Breast epithelium (tissue), 4 donors: ENCODE measurements at places on chromosomes 12 and 14. TPM values are rescaled to one million over a fixed set of nuclear protein-coding genes. Genes with fewer than 3 reads are reported as not detected.

DNA sequence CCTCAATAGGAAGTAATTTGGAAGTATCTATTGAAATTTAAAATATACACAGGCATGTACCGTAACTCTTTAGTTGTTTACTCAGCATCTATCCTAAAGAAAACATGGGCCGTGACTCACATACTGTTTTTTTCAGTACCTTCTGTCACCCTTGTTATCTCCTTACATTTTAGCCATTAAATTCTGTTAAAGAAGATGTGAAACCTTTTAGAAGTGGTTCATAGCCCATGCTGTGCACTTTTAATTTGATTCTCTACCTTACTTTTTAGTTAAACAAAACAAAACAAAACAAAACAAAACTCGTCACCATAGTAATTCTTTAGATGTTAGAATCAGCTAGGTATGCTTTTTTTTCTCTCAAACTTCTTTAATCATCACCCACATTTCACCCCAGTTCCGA is 494.4 kb upstream of the RGS6 start:
- no peaks in the 10 kb centered on the region for H3K27me3 ChIP-seq
- H3K27ac ChIP-seq: peak overlapping the region; percentile 60
- no peaks in the 10 kb centered on the region for H3K4me1 ChIP-seq
- no peaks in the 10 kb centered on the region for H3K36me3 ChIP-seq

GRCh38 chr12:110826592-110827200 is 20.1 kb upstream of the CCDC63 start:
- H3K36me3 ChIP-seq: no peaks in the 10 kb centered on the region
- H3K27ac ChIP-seq: no peak overlapping the region
- no peaks in the 10 kb centered on the region for H3K4me1 ChIP-seq
- peak; percentile 78 for DNase-seq
- peak overlapping the region; percentile 54 for H3K4me3 ChIP-seq

- H3K36me3 ChIP-seq: no peaks in the 10 kb centered on the region
- H3K4me3 ChIP-seq: no peak overlapping the region
- DNase-seq: no peak
- H3K4me1 ChIP-seq: peaks cover 13% of the 10 kb centered on the region
Measured at GRCh38 chr14:77113644-77114043, 15.6 kb downstream of the CIPC start.

DNA sequence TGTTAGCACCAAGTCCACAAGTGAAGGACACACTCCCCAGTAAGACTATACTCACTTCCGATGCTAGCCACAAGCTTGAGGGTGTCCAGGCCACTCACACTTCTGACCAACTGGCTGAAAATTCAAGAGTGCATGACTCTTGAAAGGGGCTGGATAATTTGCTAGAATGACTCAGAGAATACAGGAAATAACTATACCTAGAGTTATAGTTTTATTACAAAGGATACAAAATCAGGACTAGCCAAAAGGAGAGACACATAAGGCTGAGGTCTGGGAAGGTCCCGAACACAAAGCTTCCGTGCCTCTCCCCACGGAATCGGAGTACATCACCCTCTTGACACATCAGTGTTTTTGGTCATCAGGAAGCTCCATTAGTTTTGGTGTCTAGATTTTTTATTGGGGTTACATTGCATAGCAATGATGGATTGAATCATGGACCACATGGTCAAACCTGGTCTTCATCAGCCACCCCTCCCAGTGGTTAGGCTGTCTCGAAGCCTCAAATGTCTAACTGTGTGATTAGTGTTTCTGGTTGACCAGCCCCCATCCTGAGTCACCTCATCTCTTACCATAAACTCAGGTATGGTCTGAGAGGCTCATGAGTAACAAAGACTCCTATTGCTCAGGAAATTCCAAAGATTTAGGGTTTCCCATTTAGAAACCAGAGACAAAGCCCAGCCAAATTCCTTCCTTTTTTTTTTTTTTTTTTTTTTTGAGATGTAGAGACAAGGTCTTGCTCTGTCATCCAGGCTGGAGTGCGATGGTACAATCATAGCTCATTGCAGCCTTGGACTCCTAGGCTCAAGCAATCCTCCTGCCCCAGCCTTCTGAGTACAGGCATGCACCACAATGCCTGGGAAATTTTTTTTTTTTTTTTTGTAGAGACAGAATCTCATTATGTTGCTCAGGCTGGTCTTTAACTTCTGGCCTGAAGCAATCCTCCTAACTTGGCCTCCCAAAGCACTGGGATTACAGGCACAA is 472.0 kb upstream of the TBX3 start:
- H3K27ac ChIP-seq: no peak overlapping the region
- no peak for DNase-seq
- no peaks in the 10 kb centered on the region for H3K27me3 ChIP-seq
- H3K36me3 ChIP-seq: no peaks in the 10 kb centered on the region
- H3K4me3 ChIP-seq: no peak overlapping the region
- no peaks in the 10 kb centered on the region for H3K4me1 ChIP-seq

DNA sequence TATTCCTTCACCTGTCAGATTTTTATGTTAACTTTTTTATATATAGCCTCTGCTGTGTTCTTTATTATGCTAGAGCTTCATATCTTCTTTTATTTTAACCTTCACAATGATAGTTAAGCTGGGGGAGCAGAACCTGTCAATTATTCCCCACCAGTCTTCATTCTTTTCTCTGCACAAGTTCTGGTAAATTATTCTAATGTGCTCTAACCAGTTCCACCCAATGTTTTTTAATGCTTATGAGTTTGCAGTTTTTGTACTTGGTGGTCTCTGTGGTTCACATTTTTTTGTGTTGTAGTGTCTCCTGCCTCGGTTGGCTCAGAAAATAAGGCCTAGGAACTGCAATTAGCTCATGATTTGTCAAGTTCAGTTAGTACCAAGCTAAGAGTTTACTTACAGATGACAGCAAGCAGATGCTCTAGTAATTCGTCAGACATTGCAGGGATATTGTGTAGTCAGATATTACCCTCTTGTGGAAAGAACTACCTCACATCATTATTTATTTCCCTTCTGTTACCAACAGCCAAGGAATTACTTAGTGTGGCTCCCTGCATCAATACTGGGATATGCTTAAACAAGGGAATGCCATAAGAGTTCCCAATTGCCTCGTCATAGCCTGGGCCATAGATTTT is 14.5 kb downstream of the DYRK2 start:
- H3K4me1 ChIP-seq: no peaks in the 10 kb centered on the region
- H3K27ac ChIP-seq: no peak overlapping the region
- no peak for DNase-seq
- no peaks in the 10 kb centered on the region for H3K27me3 ChIP-seq

GRCh38 chr12:43307126-43307525 is 244.9 kb downstream of the ADAMTS20 start:
- no peak overlapping the region for H3K4me3 ChIP-seq
- H3K27me3 ChIP-seq: no peaks in the 10 kb centered on the region
- DNase-seq: no peak
- H3K4me1 ChIP-seq: no peaks in the 10 kb centered on the region
- no peak overlapping the region for H3K27ac ChIP-seq

GRCh38 chr14:93160353-93160801 is 24.3 kb downstream of the MOAP1 start:
- no peak overlapping the region for H3K27ac ChIP-seq
- no peak for DNase-seq
- H3K27me3 ChIP-seq: no peaks in the 10 kb centered on the region

CINP gene
- total RNA-seq: 33.4 TPM

RHOF gene
- total RNA-seq: 5.8 TPM
